ENCODE measurements at places on chromosomes 12 and 14.

- no peak for DNase-seq
Measured at GRCh38 chr12:89729946-89730459, 21.4 kb upstream of the ATP2B1 start.

GRCh38 chr14:72775923-72776554, 117.9 kb downstream of the DPF3 start:
- DNase-seq, result no peak

DNA sequence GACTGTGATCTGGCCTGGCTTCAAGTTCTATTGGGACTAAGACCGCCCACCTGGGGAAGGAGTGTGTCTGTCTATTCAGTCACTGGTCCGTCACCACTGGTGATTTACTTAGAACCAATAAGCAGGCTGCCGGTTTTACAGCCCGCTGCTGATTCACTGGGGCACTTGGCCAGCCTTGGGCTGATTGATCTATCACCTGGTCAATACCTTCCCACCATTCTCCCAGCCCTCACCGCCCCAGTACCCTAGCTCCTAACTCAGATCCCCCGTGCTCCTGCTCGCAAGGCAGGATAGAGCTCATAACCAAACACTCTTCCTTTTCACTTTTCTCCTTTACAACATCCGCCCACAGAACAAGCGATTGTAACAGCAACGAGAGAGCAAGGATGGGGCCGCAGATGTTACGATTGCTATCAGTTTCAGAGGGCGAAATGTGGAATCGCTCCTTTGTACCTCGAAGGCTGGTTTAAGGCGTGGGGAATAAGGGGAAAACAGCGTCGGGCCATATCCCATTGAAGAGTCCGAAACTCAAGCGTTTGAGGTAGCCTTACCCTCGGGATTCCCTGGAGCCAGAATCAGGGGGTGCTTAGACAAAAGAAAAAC, 672 bp downstream of the RDH11 start:
- DNase-seq, result peak; percentile 86

- no peak for DNase-seq
Measured at GRCh38 chr12:12070674-12071656, at the start of gene BCL2L14. TSS of gene BCL2L14 (plus strand) at chr12:12070939. CDS start at chr12:12079306, 8,367 bp downstream.

DNA sequence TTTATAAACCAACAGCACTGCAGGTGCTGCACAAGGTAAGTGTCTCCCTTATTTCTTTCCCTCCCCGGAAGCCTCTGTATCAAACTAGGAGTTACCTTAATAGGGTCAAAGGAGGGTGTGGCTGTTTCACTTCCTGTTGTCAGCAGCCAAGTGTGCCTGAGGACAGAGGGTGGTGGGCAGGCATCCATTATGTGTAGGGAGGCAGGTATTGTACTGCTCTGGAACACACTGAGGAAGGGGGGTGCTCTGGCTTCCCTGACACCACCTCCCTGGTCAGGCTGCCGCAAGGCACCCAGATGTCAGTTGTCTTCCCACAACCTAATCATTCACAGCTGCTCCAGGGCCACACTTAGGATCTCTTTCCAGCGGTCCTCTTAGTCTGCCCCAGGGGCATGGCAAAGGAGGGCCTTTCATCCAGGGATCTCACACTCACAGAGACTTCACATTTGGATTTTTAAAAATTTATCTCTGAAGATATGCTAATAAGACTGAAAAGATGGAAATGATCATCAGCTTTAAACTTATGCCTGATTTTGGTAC, 132.0 kb upstream of the ARHGAP5 start:
- no peak for DNase-seq

DNA sequence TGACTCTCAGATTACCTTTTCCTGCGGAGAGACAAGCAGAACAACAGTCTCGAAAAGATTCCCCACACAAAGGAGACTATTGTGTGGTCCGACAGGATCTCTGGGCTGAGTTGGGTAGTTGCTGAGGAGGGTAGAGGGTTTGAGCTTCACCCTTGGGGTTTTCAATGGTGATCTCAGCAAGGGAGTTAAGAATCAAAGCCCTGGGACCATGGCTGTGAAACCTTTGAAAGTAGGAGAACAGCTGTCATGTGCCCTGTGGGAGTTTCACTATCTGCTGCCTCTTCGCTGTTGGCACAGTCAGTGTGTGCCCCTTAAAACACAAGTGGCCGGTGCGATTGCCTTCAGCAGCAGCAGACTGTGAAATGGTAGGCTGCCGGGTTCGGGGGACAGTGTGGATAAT, 14.2 kb upstream of the PLEK2 start:
- DNase-seq, result no peak

DNA sequence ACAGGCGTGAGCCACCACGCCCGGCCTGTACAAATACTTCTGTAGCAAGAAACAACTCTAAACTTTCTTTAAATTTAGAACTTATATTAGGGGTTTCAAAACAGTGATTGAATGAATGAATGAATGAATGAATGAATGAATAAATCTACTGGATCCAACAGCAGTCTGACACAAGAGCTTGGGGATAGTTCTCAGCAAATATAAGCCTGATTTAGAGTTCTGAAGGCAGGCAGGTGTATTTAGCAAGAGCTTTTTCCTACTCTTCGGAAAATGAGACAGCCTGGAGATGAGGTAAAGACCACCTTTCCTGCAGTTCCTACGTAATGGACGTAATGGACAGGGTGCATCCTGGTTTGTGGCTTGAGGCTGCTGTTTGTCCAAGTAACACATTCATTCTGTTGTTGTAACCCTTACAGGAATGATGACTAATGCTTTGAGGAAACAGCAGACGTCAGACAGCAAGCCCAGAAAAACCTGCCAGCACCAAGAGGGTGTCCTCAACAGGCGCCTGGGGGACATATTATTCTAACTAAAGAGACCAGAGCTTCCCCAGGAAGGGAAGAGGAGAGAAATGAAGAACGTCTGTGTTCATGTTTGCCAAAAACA, 277.4 kb upstream of the SOX5 start:
- no peak for DNase-seq

GRCh38 chr12:19822476-19822875, 383.2 kb downstream of the AEBP2 start:
- DNase-seq, result no peak

DNA sequence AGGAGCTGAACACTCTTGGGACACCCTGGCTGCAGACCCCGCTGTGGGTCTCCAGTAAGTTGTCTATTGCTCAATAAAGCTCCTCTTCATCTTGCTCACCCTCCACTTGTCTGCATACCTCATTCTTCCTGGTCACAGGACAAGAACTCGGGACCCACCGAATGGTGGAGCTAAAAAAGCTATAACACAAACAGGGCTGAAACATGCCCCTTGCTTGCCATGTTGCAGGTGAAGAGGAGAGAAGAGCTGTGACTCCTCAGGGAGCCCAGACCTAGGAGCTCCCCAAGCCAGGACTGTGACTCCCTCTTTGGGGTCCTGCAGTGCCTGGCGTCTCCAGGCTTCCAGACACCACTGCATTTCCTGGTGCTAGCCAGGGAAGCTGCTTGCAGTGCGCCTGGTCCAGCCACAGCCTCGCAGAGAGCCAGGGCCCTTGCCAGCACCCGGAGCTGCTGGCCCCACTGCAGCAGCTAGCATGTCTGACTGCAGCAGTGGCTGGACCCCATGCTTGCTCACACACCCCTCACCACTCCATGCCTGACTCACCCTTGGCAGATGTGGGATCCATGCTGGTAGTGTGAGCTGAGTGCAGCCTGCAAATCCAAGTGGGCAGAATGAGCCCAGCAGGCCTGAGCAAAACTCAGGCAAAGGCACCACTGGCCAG, 37.1 kb upstream of the OR5AU1 start:
- DNase-seq, result no peak

DNA sequence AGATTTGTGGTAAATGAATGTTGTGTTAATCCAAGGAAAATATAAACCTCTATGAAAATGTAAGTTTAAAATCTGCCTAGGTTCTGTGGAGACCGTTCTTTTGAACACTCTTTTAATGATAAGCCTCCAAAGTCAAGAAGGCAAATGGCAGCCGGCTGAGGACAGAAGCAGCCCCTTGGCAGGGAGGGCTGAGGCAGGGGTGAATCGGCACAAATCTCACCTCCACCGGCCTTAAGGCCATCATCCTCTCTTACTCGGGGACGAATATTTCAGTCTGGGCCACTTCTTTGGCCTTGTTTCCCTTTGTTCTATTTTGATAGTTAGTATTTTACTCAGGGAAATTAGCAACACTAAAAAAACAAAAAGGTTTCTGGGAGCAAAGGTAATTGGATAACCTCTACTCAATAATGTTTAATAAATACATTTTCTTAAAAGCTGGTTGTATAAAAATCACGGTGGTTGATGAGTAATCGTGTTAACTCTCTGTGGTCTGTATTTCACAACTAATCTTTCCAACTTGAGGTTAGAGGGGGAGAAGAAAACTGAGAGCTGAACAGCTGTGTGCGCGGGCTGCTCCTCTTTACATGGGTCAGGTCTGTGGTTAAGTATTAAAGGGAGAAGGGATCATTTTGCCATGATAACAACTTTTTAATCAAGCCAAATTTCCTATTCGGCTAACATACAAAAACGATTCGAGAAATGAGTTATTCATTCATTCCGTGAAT, 18.6 kb downstream of the LGMN start:
- no peak for DNase-seq

- no peak for DNase-seq
Measured at GRCh38 chr14:47102472-47102871, 450.9 kb upstream of the RPL10L start.

DNA sequence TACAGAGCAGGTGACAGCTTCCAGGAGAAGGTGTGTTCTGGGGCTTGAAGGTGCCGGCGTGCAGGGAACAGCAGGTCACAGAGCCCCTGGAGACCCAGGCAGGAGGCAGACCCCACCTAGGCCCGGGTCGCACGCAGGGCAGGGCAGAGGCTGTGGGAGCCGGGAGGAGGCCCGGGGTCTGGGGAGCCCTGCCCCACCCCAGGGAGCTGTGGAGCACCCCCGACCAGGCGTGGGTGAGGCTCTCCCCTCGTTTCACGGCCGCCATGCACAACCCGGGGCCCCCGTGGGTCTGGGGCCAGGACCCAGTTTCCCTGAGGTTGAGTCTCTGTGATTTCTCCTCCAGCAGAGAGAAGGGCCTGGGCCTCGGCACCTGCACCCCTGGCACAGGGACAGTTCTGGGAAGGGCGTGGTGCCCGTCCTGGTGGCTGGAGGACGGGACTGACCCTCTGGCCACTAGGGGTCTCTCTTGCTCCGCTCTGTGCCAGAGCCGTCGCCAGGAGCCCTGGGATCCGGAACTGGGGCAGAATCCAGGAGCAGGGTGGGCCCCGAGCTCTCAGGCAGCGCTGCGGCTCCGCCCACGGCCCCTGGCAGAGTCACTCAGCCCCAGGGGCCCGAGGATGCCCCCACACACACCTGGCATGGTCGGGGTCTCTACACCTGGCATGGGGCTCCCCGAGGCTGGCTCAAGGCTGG, 75.2 kb upstream of the FBRSL1 start:
- DNase-seq, result peak; percentile 50

DNA sequence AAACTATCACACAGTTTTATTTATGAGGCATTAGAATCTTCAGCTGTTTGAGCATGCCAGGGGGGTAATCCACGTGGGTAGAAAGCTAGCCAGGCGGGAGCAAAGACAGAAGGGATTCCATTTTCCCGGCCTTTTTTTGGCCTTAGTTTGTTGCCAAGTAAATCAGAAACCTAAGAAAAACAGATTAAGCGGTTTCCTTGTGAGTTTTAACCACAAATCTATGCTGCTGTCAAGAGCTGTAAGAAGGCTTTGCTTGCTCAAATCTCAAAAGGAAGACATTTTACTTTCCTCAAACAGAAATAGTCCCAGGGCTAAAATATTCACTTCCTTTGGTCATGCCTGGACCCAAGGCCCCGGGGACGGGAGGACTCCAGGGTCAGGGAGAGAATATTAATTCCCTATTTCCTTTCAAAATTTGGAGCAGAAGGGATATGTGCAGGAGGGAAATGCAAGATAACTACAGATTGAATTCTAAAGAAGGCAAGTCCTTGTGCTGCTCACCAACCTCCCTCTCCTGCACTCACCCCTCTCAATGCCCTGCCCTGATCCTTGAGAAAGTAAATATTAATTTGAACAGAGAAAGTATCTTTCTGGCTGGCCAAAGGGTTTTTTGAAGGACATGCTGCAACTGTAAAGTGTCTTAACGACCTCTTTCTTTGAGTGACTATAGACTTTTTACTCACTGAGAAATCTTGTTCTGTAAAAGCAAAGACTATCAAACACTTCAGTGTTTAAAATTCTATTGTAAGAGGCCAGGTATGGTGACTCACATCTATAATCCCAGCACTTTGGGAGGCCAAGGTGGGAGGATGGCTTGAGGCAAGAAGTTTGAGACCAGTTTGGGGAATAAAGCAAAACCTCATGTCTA, 75.7 kb downstream of the HSD17B6 start:
- DNase-seq, result no peak

DNA sequence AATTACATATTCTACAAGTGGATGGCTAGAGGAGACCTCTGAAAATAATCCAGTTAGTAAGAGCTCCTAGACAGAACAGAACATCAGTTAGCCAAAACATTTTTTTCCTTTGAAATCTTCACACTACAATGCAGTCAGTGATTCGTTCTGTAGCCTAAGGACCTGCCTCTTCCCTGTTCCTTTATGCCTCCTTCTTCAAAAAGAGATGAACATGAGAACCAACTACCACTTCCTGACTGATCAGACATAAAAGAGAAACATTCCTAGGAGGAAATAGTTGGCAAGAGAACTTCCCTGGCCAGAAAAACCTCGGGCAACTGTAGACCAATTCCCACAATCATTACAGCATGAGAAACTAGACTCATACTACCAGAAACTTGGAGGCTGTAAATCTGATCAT, 29.4 kb downstream of the ITPR2 start:
- DNase-seq, result no peak

DNA sequence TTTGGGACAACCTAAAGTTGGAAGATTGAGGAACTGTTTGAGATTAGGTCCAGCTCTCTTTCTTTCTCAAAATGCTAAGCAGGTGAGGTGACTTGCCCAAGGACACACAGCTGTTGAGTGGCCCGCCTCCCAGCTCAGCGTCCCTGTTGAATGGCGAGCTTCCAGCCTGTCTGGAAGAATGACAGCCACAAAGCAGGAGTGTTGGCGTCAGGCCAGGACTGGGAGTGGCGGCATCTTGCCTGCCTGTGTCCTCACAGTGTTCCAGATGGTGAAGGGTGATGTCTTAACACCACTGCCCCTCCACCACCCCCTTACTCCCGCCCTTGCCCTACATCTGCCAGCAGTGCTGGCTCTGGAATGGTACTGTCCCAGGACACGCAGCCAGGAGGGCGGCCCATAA, 4.4 kb upstream of the CEBPE start:
- DNase-seq, result no peak

- no peak for DNase-seq
Measured at GRCh38 chr12:50806176-50806575, 36.5 kb upstream of the TMPRSS12 start.
